ENCODE measurements at places on chromosomes 16 and 17.

DNA sequence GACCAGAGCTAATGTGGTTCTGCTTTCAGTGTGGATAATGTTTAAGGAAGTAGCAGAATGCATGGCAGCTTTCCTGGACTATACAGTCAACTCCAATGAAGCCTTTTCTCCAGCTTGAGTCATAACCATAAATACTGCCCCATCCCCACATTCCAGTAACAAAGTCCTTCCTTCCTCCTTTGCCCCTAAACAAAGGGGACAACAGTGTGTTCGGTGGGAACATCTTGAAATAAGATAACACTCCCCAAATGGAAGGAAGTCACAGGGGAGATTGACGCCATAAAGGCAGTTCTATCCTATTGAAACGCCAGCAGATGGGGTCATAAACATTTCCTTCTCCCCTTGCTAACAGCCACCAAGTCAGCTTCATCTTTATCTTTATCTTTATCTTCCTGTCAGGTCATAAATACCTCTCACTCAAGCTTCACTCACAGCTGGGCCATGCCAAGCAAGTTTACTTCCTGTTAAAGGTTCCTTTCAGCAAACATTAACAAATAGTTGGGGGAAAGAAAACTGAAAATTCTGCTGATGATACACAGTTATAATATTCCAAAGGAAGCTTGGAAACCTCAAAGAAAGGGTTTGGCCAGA lies 136.7 kb downstream of the SNX11 start:
- DNase-seq, result no peak

GRCh38 chr17:30717291-30718098 lies 107.0 kb downstream of the CRLF3 start:
- DNase-seq, result no peak

GRCh38 chr17:49890077-49890821 lies 42.4 kb upstream of the TAC4 start:
- no peak for DNase-seq

DNA sequence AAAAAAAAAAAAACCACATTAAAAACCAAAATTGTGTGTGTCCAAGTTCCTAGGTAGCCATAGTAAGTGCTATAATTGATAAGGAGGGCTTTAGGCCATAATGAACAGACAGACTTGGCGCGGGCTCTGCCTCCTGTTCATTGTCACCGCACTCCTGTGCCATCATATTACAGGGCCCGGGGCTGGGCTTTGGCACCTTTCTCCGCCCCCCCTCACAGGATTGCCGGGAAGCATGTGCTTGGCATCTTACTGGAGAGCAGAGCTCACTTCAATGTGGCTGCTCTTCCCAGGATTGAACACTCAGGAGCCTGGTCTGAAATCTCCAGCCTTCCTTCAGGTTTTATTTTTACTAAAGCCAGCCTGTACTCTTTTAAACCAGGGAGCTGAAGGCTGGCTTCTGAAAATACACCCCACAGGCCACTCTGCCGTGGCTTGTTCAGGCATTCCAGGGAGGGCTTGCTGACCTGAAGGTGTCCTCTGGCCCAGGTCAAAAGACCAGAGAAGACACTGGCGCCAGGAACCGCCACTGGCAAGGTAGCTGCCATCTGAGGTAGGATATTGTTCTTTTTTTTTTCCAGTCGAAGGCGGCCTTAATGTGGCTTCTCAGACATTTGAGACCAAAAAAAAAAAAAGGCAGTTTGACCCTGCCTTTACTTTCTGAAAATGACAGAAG lies 39.3 kb downstream of the DHRS7B start:
- DNase-seq, result no peak

All from neuronal stem cell (in vitro differentiated cells).